ENCODE measurements at places on chromosomes 4 and X. TPM values are rescaled to one million over a fixed set of nuclear protein-coding genes. Genes with fewer than 3 reads are reported as not detected.
A peak's percentile ranks its signal among the peaks of the same experiment; 100 is the strongest.

H2BW2 gene
- total RNA-seq, result not detected

NLGN3 gene
- total RNA-seq, result 1.0 TPM

TKTL2 gene
- not detected for total RNA-seq

GRCh38 chr4:86927843-86928395 lies 6.9 kb upstream of the AFF1 start:
- no peak overlapping the region for H3K4me3 ChIP-seq
- DNase-seq, result peak; percentile 55
- H3K27ac ChIP-seq, result peak overlapping the region; percentile 7
- H3K4me1 ChIP-seq, result peaks cover 15% of the 10 kb centered on the region
